NCI-H1417 (cell line): ENCODE measurements at places on chromosomes 3 and 15.
A peak's percentile ranks its signal among the peaks of the same experiment; 100 is the strongest.

DNA sequence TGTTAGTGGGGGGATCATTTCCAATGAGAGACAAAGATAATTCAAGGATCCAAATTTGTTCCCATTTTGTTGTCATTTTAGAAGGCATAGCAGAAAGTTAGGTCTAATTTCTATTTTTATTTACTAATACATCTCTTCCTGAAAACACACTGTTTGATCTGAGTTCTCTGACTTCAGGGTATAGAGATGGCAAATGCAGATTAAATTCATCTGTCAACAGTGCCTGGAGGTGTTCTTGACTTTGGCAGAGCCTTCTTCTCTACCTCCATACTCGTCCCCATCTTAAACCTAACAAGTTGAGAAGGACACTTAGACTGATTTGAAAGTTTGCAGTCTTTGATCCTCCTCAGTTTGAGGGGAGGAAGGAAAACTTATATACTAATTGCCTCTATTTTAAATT, 308.2 kb downstream of the SOX2 start:
- no peak for DNase-seq

DNA sequence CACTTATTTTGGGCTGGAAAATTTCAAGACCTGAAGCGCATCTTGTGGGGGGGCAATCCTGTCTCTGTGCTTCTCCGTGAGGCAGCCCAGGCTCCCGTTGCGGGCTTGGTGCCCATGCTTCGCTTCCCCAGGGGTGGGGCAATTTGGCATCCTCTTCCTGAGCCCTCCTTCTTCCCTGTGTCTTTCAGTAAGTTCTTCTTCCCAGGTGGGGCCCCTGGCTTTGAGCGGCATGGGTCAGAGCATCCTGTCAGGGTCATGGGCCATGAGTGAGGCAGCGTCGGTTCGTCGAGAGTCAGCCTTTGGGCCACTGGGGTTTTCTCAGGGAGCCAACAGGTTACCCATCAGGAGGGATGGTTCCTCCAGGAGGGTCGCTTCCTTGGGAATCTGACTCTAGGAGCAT, 200.7 kb downstream of the UBE3A start:
- no peak for DNase-seq

GRCh38 chr3:67706934-67707333, 52.5 kb upstream of the SUCLG2 start:
- no peak for DNase-seq

DNA sequence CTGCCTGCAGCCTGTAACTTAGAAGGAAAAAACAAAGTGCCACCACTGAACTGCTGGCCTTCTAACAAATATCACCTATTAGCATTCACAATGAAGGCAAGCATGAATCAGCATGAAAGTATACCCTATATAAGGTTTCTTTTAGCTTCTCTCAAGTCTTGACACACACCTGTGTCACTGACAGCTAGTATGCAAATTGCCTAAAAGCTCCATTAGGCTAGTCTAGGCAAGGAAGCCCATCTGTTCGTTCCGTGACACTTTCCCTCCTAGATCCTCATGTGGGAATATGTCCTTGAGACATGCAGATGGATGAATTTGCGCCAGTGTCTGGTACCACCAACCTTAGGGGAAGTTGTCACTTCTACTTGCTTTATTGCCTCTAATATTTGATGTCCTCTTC, 129.3 kb downstream of the RBMS3 start:
- no peak for DNase-seq

DNA sequence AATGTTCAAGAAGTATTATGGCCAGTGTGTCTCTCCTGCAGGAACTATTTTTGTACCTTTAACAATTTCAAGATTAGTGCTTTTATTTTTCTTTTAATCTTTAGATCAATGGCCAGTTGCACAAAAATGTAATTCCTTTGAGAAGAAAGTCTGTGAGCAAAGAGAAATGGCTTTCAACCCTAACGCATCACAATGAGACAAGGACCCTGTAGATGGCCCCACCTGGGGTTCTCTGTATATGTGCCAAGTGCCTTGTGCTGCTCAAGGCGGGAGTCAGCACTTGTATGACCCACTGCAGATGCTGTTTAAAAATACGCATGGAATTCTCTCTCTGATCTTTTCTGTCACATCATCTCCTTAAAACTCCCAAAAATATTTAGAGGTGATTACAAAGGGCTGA, 453.4 kb downstream of the OCA2 start:
- DNase-seq, result no peak

DNA sequence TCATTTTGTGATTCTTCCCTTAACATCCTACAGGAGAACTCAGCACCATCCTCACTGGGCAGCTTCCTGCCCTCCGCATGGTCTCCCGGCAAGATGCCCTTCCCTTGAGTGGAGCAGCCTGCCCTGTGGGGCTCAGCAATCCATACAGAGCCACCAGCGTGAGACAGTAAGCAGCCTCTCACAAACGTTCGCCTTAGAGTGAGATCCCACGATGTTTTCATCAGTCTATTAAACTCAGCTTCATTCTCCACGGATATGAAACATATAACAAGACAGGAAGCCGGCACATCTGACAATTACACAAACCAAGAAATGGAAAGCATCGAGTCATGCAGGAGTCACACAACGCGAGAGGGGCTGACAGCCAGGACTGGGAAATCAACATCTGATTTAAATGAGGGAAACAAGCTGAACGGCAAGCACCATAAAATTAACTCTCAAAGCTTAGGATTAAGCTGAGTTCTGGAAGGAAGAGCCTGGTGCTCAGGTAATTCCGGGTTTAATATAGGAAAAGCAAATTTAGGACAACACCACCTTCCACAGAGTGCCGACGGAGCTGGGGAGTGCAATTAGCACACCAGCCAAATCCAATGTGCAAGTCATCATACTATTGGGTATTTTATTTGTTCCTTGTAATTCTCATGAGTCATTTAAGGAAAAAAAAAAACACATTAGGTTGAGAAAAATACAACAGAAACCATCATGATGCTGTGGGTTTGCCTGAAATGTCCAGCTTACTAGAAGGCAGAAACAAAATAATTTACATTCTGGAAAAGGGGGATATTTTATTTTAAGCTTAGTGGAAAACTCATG, 272.0 kb downstream of the OCA2 start:
- no peak for DNase-seq

GRCh38 chr15:40793216-40793989, 13.5 kb upstream of the ZFYVE19 start:
- no peak for DNase-seq

GRCh38 chr15:66294157-66294931, 976 bp downstream of the DIS3L start:
- peak; percentile 91 for DNase-seq

- peak; percentile 45 for DNase-seq
Measured at GRCh38 chr3:159429702-159430101, 558.9 kb upstream of the IL12A start.

GRCh38 chr15:101510212-101511197, 21.0 kb upstream of the PCSK6 start:
- no peak for DNase-seq

DNA sequence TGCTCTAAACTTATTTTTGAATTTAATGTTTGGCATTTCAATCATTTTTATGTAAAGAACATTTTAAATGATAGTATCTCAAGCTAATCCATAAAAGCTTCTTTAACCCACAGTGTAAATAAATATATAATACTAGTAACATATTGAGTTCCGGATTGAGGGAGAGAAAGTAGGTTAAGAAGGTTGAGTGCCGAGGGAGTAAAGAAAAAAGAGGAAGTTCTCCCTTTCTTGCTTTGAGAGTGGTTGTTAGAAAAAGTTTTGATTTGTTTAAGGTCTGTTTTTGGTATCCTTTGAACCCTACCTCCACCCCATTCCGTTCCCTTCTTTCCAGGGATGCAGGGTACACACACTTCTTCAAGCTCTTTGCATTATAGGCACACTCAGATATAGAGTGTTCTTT, 130.8 kb downstream of the VPS8 start:
- DNase-seq, result no peak

DNA sequence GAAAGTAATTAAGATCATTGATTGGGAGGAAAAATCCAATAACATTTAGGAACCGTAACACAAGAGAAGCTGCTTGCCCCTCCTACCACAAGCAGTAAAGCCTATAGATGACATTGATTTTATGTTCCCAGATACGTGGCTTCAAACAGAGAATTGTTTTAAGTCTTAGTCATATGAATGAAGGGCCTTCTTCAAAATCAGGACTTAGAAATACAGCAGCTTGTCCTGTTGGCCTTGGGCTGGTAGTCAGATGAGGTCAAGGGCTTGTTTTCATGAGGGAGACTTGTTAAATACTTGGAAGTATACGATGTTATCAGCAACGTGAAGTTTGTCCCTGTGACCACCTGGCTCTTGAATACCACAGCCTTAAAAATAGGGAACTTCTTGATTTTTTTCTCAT, 114.4 kb downstream of the VGLL4 start:
- DNase-seq, result no peak

DNA sequence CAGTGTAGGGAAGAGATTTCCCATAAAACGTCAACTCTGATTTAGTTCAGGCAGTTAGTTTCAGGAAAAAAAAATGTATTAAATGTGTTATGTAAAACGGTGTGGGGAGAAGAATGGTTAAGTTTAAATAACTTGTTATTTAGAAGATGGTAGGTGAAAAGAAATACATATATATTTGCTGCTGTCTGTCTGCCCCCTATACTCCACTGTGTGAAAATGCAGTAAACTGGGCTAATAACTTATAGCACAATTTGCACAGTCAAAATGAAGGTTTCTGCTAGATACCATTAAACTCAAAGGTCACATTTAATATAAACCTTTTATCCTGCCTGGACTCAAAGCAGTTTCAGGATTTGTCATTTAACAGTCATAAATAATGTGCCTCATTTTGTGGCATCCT, 515.0 kb downstream of the FGF12 start:
- no peak for DNase-seq

DNA sequence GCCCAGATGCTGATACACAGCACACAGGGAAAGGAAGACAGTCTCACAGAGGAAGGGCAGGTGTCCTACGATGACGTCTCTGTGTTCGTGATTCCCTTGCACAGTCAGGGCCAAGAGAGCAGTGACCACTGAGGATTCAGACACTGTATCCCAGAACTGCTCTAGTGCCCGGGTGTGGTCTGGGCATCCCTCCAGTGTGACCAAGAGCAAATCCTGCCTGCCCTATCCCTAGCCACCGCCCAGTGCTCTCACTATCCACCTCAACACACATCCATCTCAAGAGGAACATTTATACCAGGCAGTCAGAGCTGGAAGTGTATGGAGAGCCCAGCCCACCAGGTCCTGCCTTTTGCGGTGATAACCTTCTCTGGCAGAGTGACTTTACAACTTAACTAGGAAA, 4.1 kb downstream of the PPM1M start:
- DNase-seq, result no peak

DNA sequence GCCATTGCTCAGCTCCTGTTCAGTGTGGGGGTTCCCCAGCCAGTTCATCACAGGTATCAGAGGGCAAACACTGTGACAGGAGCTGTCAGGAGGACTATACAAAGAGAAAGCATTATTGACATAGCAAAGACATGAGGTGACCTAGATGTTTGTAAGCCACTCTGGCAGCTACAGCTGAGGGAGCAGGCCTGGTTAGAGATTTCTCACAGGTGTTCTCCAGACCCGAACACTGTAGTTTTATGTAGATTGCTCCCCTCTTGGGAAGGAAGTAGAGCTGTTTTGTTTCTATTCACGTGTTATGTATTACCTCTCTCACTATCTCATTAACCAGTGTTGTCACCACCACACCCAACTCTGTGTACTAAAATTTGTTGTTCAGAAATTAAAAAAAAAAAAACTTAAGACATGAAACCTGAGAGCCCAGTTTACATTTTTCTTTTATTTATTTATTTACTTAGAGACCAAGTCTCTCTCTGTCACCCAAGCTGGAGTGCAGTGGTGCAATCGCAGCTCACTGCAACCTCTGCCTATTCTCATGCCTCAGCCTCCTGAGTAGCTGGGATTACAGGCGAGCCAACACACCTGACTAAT, 123.7 kb downstream of the RBPMS2 start:
- DNase-seq, result peak; percentile 21

- peak; percentile 25 for DNase-seq
Measured at GRCh38 chr3:30693470-30694120, 87.2 kb downstream of the TGFBR2 start.

GRCh38 chr15:73052653-73053397, 562 bp downstream of the NEO1 start:
- peak; percentile 61 for DNase-seq

- DNase-seq, result no peak
Measured at GRCh38 chr3:58090351-58090750, 82.1 kb downstream of the FLNB start.

DNA sequence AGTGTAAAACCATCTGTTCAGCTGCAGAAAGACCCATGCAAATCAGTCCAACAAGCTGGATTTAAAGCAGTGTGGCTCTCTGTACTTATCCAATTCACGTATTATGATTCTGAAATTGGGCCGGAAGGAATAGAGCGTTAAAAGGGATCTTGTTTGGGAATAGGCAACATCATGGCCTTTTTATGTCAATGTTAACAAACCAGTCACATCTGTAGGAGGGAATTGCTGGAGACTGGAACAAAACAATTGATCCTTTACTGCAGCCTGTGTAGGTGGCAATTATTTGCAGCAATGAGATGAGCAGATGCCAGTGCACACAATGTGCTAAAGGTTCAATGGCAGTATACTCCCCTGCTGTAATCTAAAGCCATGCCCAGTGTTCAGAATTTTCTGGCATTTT, 887.4 kb upstream of the ROBO1 start:
- no peak for DNase-seq

- no peak for DNase-seq
Measured at GRCh38 chr3:135752851-135753250, 212.7 kb upstream of the PPP2R3A start.

DNA sequence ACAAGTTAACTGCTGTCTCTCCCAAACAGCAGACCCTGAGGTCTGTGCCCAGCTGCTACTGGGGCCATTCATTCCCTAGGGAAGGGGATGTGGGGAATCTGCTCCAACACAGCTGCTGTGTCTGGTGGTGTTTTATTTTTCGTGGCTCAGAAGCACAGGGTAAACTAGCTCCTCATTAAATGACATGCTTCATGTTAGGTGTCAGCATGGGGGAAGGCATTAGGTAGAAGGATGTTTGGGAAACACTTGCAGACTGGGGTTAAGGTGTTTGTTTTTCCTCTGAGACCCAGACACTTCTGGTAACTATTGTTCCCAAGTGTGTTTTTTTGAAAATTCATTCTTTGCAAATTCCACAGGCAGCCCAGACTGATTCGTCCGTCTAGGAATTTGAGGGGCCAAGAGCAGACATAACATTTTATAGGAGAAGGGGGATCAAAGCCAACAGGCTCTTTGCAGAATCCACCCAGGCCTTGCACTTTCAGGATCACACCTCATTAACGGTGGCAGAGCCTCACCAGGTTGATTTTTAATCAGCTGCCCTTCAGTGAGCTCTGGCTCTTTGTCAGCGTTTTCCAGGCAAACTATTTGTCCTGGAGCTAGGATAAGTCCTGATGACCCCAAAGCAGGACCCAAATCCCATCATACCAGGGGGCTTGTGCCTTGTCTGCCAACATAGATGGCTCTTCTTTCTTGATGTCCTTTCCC, 65.4 kb upstream of the ITGA11 start:
- no peak for DNase-seq
